Endodermal cell (in vitro differentiated cells): ENCODE measurements at places on chromosomes 6 and 20. TPM values are rescaled to one million over a fixed set of nuclear protein-coding genes. Genes with fewer than 3 reads are reported as not detected.

FKBP1C gene
- total RNA-seq, result 0.55 and 0.88 TPM in 2 replicates

WFDC5 gene
- total RNA-seq, result not detected in 2 replicates

- no peak for DNase-seq
These were observed 209.0 kb downstream of the THBS2 start for GRCh38 chr6:169044381-169045230.

- DNase-seq, result no peak
These were observed 135.1 kb upstream of the CNR1 start for GRCh38 chr6:88301256-88301655.
